ENCODE measurements at places on chromosomes 12 and 14.

- no peak for DNase-seq
Observed at GRCh38 chr12:47545938-47546609, 159.8 kb downstream of the RPAP3 start.

DNA sequence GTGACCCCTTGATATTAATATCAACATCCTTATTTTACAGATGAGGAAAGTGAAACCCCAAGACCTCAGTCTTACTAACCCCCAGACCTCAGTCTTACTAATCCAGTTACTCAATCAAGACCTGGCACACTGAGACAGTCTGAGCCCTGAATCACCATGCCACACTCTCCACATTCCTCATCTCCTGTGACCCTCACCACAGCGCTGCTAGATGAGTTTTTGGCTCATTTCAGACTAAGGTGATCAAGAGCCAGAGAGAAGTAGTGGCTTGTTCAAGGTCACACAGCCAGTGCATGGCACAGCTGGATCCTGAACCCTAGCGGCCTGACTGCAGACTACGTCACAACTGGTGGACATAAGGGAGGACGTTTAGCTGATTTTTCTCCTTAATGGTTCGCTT, 579.2 kb downstream of the BCL11B start:
- no peak for DNase-seq

DNA sequence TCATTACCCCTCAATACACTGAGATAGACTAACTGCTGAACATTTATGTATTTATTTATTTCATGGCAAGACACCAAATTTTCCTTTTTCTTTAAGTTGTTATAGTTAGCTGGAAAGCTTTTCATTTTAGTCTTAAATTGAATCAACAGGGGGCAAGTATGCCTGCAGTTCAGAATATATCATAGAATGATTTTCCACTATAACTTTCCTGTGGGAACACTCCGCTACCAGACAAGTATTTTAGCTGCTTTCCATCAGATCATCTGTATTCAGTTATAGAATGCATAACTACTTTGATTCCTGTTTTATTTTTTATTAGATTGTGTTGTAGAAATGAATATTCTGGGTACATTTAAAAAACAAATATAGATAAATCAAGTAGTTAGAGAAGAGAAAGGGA, 102.0 kb downstream of the SLC6A15 start:
- DNase-seq, result no peak

DNA sequence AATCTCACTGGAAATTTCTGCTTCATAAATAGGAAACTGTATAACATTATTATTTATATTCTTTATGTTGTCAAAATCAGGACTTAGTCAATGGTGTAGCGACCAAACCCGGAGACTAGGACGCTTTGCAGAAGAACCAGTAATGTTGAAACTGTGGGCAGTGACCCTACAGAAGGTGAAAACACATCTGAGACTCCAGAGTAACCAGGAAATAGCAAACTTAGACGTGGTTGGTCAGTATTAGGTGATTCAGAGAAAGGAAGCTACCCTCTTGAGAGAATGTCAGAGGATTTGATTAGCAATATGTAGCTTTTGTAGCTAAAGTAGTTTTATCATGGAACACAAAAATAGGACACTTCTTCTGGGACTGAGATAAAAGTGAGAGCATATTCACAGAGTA, 381.9 kb downstream of the SLC16A7 start:
- DNase-seq, result no peak

Measured in activated CD4-positive, alpha-beta T cell treated with anti-CD3 and anti-CD28 coated beads, Interleukin-2, amount 50 U/mL, for 1 hour (primary cell).